ENCODE measurements at places on chromosomes 12 and 14. TPM values are rescaled to one million over a fixed set of nuclear protein-coding genes. Genes with fewer than 3 reads are reported as not detected.

GRCh38 chr14:70472253-70473159 lies 20.5 kb downstream of the ADAM21 start:
- no peak for DNase-seq

- DNase-seq, result peak; percentile 32
Measured at GRCh38 chr12:121060149-121061001, 21.3 kb upstream of the OASL start.

DNA sequence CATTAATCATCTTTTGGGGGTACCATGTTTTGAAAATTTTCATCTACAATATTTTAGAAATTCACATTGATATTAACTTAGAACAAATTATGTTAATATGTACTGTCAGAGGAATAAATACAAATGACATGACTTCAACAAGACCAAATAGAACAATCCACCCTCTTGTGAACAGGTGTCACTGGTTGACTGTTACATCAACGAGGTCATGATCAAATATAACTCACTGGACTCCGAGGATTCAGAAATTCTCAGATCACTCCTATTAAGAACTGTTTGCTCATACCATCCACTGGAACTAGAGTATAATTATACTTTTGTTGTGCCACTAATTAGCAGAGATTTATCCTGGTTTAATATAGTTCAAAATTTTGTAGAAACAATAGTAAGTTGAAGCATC lies 318.8 kb downstream of the PRKD1 start:
- no peak for DNase-seq

DNA sequence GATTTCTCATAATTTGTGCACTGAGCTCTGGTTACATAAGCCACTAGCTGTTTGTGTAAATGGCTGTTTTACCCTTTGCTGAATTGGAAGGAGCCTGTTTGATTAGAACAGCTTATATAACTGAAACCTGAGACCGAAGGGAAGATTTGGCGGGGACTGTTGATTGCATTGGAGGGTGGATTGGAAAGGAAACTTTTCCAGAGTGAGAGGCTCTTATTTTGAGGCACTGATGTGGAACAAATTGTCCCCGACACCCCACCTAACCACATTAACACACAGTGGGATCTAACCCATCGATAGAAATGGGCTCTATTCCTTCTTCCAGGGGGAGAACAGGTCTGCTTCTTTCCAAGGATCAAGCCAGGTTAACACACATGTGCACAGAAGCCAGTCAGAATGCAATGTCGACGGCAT lies 51.7 kb downstream of the TMEM30B start:
- DNase-seq, result no peak

GRCh38 chr14:83632375-83632774 lies 1897.6 kb upstream of the FLRT2 start:
- no peak for DNase-seq

DNA sequence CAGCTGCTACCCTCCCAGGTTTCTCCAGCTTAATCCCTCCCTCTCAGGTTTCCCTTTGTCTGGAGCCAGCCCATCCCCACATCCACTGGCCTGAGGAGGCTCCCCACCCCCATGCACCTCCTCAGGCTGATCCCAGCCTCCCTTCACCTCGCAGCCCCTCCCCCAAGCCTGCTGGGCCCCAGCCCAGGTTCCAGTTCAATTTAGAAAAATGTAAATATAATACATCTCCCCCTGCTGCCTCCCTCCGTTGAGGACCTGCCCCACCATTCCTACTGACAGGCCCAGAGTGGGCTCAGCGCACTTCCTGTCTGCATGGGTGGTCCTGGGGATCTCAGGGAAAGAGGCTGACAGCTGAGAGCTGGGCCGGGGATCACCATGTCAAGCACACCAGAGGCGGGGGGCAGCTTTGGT lies 155.8 kb downstream of the NTF3 start:
- no peak for DNase-seq

DNA sequence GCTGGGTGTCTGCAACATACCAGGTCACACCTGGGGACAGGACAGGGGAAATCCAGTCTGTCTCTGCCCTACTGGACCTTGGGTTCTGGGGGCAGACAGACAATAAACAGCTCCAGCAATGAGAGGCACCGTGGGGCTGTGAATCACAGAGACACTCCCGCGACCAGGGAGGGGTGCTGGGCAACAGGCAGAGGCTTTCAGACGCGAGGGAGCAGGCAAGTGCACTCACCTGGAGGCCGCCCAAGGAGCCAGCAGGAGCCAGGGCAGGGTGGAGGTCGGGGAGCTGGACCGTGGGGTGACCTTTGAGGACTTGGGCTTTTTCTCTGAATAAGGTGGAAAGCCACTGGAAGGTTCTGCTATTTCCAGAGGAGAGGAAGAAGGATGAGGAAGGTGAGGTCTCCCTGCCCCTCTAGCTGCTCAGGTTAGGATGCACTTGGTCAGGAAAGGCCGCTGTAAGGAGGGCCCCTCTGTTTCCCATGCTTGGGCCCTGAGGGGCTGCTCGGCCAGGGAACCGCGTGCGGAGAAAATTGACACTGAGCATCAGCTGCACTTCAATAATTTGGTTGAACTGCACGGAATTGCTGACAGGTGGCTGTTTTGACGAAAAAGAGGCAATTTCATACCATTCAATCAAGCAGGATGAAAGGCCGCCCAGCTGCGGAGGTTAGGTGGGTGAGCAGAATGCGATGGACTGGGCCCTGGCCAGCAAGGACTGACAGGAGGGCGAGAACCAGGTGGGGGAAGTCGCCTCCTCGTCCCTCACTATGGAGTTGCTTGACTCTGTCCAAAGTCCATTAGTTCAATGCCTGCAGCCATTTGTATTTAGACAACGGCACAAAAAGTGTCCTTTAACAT lies 42.2 kb downstream of the JAG2 start:
- DNase-seq, result no peak

FAM181A gene
- total RNA-seq, result not detected

LRFN5 gene
- not detected for total RNA-seq

All from HFFc6 (cell line).